ENCODE measurements at places on chromosomes 6 and 20.

DNA sequence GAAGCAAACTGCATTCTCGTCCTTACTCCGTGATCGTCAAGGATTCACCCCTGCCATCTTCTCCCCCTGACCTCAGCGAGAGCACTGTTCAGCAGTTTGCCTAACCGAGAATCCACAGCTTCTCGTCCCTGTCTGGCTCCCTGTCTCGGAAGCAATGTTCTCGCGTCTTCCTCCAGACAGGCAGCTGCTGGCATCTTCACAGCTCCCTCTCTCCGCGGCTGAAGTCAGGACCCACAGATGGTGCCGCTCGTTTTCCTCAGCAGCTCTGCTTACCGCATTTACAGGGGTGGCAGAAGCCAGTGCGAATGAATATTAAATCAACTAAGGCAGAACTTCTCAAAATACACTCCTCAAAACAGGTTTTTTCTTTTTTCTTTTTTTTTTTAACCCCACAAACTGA is 18.9 kb upstream of the SLC22A2 start:
- no peak for DNase-seq

- DNase-seq = no peak
These were observed 38.3 kb downstream of the BCL2L1 start for GRCh38 chr20:31684153-31685015.

GRCh38 chr6:168315596-168315995 is 4.0 kb downstream of the DACT2 start:
- no peak for DNase-seq

GRCh38 chr6:152529369-152529768 is 107.8 kb downstream of the SYNE1 start:
- no peak for DNase-seq

GRCh38 chr6:85580118-85580877 is 13.4 kb downstream of the SNX14 start:
- no peak for DNase-seq

- DNase-seq = no peak
These were observed 5.6 kb upstream of the HECA start for GRCh38 chr6:139129284-139129683.

DNA sequence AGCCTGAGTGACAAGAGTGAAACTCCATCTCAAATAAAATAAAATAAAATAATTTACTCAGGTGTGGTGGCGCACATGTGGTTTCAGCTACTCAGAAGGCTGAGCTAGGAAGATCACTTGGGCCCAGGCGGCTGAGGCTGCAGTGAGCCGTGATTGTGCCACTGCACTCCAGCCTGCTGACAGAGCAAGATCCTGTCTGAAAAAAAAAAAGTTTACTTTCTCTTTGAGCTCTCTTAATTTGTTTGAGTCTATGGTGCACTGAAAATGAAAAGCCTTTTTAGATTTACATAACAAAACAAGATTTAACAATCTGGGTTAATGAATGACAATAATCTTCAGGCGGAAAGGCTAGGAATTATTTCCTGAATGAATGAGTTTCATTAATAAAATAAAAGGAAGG is 23.3 kb upstream of the NHSL1 start:
- no peak for DNase-seq

DNA sequence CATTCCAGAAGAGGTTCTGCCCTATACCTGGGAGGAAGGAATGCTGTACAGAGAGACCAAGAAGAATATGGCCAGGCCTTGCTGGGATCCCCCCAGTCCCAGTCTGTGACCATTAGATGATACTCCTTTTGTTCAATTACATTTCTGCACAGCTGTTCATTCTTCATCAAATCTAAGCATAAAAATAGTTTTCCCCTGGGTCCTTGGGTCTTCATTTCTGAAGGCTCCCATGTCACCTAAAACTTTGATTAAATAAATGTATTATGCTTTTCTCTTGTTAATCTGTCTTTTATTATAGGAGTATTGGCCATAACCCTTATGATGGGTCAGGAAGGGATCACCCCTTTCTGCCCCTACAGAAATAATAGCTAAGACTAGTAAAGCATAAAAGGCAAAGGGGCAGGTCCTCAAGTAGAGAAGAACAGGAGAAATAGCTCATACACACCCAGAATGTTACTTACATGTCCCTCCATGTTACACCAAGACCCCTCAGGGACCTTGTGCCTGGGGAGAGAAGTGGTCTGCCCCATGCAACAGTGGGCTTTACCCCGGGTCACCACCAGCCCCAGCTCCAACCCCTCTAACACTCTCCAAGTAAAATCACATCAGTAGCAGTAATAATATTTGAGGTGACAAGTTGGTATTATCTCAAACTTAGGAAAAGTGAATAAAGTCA is 2.1 kb upstream of the LTA start:
- no peak for DNase-seq

DNA sequence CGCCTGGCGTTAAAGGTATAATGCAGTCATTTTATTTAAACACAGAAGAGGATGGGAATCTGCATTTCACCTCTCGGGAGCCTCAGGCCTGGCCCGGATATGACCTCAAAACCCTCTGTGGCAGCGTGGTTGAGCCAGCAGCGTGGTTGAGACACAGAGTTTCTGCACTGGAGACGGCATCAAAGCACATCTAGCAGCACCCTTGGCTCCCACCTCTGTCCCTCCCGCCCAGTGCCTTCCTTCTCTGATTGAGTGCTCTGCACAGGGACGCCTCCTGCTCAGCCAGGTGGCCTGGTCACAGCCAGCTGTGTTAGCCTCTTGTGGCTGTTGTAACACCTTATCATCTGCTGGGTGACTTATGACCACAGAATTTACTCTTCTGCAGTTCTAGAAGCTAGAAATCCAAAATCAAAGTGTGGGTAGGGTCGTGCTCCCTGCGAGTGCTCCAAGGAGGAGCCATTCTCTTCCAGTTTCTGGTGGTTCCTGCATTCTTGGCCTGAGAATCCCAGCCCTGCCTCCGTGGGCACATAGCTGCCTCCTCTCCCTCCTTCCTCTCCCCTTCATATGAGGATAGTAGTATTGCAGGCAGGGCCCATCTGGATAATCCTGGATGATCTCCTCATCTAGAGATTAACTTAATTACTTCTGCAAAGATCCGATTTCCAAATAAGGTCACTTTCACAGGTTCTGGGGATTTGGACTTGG is 156.7 kb downstream of the SYCP2 start:
- no peak for DNase-seq

GRCh38 chr20:31829731-31830130 is 10.6 kb downstream of the MYLK2 start:
- DNase-seq = no peak

DNA sequence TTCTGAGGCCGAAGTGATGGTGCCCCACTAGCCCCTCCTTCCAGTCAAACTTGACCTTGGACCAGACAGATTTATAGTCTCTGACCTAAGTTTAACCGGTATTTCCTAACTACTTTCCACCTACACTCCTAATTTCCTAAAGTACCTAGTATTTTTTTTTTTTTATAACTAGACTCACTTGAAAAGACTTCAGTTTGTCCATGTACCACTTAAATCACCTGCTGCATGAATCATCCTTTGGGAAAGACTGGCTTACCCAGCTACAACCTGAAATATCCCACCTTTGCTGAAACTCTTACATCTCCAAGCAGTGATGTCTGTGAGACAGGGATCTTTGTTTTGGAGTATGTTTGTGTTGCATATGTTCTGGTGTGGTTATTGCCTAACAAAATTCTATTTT is 71.1 kb downstream of the ZDHHC14 start:
- DNase-seq = no peak
